Naive thymus-derived CD8-positive, alpha-beta T cell (primary cell): ENCODE measurements at places on chromosomes 4 and X.

DNA sequence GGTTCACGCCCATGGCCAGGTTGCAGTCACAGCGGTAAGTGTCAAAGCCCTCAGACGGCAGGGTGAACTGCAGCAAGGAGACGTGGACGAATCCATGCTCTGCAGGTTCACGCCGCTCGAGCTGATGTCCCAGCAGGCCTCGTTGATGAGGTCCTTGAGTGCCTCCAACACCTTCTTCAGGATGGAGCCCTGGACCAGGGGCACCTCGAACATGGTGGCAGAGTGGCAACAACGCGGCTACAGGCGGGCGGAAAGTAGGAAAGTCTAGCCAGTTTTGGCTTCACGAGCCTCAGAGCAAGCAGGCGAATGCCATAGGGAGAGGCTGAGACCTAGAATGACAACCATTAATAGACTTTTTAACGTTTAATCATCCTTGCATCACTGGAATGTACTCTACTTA is 485.9 kb downstream of the ZNF674 start:
- no peak for DNase-seq

- DNase-seq = no peak
These were observed 246.4 kb downstream of the ZNF674 start for GRCh38 chrX:46298821-46299220.

GRCh38 chr4:138647433-138647832 is 368.1 kb upstream of the NOCT start:
- DNase-seq = no peak

- no peak for DNase-seq
These were observed 218.3 kb upstream of the CNKSR2 start for GRCh38 chrX:21155916-21156315.

GRCh38 chrX:10633722-10634121 is 13.3 kb upstream of the MID1 start:
- DNase-seq = no peak

DNA sequence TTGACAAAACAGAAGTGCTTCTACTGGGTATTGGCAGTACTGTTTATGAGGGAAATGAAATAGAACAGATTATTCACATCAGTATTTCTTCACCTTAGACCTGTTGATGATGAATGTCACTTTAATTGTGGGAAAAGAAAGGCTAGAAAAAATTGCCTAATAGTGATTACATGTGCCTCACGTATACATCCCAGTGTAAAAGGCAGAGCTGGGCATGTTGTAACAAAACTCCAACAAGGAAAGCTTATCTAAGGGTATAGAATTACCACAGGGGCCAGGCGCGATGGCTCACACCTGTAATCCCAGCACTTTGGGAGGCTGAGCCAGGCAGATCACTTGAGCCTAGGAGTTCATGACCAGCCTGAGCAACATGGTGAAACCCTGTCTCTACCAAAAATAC is 4.2 kb downstream of the PGM2 start:
- no peak for DNase-seq

- DNase-seq = no peak
These were observed 302.3 kb downstream of the DCHS2 start for GRCh38 chr4:154189346-154189745.

DNA sequence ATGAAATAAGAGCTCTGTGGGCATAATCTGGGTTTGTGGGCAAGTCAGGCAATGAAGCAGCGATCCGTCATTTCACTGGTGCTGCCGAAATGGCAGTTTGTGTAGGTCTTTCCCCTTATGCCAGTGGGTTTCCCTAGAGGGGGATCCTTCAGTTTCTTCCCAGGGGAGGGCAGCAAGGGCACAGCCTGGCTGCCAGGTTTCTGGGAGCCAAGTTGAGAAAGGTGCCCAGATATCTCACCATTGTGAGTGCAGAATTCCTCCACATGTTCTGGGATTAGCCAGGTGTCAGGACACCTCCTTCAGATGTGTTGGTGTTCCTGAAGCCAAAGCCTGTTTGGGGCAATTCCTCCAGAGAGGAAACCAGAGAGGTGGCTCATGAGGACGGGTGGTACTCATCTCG is 28.0 kb downstream of the MSX1 start:
- no peak for DNase-seq

- DNase-seq = no peak
These were observed 31.2 kb upstream of the MCF2 start for GRCh38 chrX:139739138-139739537.

GRCh38 chr4:113524505-113525186 is 236.9 kb downstream of the CAMK2D start:
- DNase-seq = no peak

DNA sequence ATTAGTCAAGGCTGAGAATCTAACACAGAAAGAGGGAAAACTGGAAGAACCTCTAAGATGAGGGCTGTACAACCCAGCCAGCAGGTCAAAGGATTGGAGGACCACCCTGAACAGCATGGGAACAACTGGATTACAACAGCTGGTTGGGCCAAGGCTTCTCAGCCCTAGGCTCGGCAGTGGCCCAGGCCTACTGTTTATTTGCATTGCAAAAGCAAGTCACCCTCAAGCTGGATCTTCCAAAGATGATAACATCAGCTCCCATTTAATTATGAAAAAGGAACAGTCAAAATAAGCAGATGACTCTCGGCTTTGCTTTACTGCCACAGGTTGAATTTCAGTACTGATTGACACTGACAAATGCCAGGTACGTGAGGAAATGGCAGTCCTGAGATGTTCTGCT is 61.8 kb downstream of the GPC3 start:
- DNase-seq = no peak

GRCh38 chr4:150181536-150181935 is 103.3 kb downstream of the DCLK2 start:
- DNase-seq = no peak

GRCh38 chr4:169540774-169541173 is 71.6 kb downstream of the NEK1 start:
- no peak for DNase-seq

GRCh38 chr4:5707778-5708448 is 446 bp downstream of the EVC2 start:
- no peak for DNase-seq

DNA sequence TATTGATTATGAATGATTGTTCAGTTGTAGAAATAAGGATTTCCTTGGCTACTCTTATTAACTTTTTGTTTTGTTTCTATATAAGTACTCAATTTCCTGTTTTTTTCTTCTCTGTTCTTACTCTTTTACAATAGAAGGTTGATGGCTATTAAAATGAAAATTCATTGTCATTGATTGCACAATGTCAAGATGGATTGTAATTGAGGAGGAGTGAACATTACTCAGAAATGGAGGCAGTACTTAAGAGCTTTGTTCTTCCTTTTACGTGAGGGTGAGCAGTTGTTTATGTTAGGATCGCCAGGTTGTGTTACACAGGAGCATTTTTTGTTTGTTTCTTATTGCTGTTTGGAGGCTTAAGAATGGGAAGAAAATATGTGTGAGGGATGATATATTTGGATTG is 2062.4 kb downstream of the ARAP2 start:
- no peak for DNase-seq

DNA sequence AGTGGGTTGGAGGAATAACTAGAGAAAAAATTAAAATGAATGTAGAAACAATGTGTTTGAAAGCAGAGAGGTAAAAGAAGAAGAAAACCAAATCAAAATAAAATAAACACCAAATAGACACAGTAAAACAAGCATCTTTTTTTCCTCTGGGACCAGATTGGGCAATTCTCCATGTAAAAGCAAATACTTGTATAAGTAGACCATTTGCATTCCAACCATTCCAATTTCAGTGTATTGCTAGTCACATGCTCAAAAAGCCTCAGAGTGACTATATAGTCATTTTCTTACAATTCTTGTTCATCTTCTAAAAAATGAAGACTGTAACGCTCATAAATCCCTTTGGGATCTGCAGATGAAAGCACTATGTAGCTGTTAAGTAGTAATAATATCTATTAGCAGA is 969.5 kb downstream of the PCDH18 start:
- no peak for DNase-seq

GRCh38 chrX:7876957-7877356 is 34.0 kb downstream of the VCX start:
- DNase-seq = no peak

DNA sequence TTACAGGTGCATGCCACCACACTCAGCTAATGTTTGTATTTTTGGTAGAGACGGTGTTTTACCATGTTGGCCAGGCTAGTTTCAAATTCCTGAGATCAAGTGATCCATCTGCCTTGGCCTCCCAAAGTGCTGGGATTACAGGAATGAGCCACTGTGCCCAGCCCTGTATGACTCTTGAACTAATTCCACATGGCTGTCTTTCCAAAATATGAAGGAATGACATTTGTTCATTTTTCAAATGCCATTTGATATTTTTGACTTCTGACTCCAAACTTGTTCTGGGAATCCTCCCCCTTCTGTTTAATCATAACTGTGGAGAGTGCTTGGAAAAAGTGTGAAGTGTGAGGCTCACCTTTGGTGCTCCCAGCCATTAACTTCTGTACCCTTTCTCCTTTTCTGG is 119.2 kb downstream of the NHS start:
- no peak for DNase-seq
